Activated CD4-positive, CD25-positive, alpha-beta regulatory T cell (primary cell): ENCODE measurements at places on chromosomes 11 and 22.

GRCh38 chr11:12890476-12890875, 118.6 kb upstream of the RASSF10 start:
- no peak for DNase-seq

DNA sequence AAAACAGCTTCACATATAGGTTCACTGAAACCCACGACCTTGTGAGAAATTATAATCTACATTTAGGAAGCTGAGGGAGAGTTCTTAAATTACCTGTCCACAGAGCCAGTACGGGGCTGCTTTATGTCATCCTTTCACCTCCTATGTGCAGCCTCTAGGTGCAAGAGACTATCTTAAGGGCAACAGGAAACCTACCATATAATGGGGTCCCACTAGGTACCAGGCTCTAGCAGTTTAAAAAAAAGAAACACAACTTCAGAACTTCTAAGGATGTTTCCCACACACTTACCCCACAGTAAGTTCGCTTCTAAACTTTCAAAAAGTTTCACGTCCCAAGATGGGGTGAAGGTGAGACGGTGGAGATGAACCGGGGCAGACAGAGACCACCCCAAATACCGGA, 573 bp downstream of the STK33 start:
- no peak for DNase-seq

DNA sequence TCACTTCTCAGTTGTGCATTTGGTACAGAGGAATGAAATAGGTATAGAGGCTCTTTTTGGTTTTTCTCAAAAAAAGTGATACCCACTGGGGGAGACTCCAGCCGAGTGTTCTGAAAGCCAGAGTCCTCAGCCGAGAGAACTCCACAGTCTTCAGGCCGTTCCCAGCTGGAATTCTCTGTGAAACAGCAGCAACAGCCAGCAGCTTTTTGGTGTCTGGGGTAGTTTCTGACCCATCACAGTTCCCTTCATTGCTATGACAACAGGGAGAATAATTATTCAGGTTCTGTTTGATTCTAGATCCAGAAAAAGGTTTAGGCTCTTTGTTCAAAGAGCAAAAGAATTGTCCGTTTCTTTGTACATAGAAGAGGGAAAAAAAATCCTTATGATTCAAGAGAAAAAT, 84.6 kb downstream of the C22orf31 start:
- no peak for DNase-seq

DNA sequence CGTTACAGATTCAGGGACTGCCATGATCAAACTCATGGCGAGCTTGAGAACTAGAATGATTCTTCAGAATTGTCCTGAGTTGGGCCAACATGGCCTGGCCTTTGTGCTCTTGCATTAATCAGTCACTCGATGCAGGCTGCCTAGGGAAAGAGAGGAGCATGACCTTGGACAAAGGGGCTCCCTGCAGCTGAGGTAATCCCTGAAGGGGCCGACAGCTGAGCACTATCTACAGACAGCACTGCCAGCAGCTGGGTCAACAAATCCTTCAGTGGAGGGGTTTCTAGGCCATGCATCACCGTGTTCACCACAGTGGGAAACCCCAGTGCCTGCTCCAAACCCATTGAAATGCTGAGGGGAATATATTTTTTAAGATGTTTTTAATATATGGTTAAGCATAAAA, 159.5 kb upstream of the POU2AF2 start:
- DNase-seq: no peak

- no peak for DNase-seq
These were observed 53.2 kb downstream of the ALX4 start for GRCh38 chr11:44256673-44257291.

DNA sequence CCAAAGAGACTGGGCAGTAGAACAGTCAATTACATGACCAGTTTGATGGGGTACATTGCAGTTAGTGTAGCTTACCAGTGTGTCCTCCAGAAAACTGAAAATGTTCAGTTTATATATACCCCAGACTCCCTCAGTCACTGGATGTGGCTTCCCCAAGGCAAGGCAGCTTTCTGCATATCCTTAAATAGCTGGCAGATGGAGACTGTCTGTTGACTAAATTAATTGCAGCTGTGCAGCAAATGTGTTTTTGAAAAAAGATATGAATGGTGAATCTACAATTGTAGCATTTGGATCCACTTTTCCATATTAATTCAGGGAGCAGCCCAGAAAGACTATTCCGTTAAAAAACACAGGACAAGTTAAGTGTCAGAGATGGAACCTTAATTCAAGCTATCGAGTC, 565.1 kb upstream of the CCDC179 start:
- DNase-seq: no peak

GRCh38 chr22:35971456-35972119, 57.0 kb downstream of the RBFOX2 start:
- DNase-seq: no peak

DNA sequence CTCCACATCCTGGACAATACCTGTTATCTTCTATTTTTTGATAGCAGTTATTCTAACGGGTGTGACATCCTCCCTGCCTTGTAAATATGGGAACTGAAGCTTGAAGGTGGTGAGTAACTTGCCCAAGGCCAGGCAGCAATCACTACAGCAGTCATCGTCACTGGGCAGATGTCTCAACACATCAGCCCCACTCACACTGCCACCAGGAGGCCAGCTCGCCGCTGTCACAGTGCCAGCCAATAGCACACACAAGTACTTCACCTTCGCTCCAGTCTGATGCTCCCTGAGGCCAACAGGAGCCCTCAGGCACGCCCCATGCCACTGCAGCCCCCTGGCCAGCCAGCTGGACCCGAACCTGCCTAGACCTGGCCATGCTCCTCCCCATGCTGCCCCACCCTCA, 4.9 kb upstream of the TTLL1 start:
- DNase-seq: no peak

- DNase-seq: no peak
These were observed 6.4 kb downstream of the CLMP start for GRCh38 chr11:123188508-123189165.

DNA sequence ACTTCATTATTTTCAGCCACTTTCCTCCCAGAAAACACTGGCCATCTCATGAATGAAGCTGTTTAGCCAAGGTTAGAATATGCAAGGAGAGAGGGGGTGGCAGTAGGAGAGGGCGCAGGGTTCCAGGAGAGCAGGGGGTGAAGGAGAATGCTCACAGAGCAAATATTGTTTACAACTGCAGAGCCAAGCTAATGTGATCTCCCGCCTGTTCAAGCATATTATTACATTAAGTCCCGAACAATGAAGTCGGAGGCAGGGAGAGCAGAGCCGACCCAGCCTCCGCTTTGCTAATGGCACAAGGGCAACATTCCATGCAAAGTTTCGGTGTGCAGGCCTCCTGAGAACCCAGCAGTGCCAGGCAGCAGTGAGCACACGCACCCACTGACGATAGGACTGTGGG, 80.1 kb downstream of the MICAL3 start:
- no peak for DNase-seq

GRCh38 chr11:16856022-16856471, 117.6 kb downstream of the C11orf58 start:
- no peak for DNase-seq

- DNase-seq: no peak
These were observed 106.9 kb upstream of the NAV2 start for GRCh38 chr11:19605520-19606371.

DNA sequence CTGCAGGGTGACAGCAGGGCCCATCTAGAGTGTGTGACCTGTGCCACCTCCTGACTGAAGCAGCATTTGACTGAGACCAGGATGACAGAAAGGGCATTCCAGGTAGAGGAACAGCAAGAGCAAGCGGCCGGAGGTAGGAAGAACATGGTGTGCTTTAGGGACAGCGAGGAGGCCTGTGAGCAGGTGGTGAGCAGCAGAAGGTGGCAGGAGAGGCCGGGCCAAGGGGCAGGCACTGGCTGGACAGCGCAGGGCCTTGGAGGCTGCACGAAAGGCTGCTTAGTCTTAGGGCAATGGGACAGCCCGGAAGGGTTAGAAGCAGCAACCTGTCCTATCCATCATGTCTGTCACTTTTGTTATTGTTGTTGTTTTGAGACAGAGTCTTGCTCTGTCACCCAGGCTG, 17.6 kb upstream of the LRRC32 start:
- DNase-seq: no peak

DNA sequence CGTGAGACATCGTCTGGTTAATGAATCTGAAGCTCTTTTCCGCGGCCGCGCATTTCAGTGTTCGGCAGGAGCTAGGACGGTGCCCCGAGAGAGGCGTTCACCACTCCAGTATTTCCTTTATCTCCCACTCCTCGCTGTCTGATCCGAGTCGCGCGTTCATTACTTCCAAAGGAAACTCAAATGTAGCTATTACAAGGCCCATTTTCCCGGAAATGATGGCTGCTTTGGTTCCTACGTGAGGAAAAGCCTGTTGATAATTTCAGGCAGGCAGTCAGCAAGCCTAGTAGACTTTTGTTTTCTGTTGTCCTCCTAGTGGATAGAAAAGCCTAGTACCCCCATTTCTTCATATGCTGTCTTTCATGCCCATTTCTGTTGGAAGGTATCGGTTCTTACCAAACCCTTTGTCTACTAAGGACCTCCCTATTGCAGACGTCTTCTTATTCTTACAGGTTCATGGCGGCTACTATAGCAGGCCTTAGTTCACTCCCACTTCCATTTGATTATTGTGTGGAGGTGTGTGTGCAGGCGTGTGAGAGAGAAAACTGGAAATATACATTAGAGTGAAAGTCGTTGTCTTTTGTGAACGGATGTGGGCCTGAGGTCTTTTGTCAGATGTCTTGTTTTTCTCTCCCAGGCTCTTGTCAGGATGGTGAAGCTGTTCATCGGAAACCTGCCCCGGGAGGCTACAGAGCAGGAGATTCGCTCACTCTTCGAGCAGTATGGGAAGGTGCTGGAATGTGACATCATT, 737 bp downstream of the RBM4 start:
- DNase-seq: peak; percentile 40

GRCh38 chr11:24697522-24698111, 200.8 kb downstream of the LUZP2 start:
- DNase-seq: no peak

DNA sequence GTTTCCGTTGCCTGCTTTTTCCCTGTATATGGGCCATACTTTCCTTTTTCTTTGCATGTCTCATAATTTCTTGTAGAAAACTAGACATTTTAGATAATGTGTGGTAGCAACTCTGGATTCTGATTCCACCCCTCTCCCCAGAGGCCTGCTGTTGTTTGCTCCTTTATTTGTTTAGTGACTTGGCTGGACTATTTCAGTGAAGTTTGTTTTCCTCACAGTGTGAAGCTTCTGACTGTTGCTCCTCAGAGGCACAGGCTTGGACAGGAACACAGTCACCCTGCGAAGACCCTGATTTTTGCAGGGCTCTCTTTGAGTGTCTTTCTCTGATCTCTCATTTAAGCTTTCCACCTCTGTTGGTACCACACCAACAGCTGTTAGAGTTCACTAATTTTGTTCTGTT, 72.5 kb downstream of the SWAP70 start:
- DNase-seq: no peak

- DNase-seq: no peak
These were observed 3.8 kb upstream of the CPT1A start for GRCh38 chr11:68845351-68846002.

GRCh38 chr22:40535189-40535512, 101.4 kb downstream of the MRTFA start:
- no peak for DNase-seq

GRCh38 chr11:128862908-128863660, 4.0 kb downstream of the KCNJ1 start:
- DNase-seq: no peak

GRCh38 chr22:48563118-48563965, 1264.3 kb downstream of the BRD1 start:
- DNase-seq: no peak

- no peak for DNase-seq
These were observed 117.4 kb downstream of the SGSM3 start for GRCh38 chr22:40487663-40488249.

DNA sequence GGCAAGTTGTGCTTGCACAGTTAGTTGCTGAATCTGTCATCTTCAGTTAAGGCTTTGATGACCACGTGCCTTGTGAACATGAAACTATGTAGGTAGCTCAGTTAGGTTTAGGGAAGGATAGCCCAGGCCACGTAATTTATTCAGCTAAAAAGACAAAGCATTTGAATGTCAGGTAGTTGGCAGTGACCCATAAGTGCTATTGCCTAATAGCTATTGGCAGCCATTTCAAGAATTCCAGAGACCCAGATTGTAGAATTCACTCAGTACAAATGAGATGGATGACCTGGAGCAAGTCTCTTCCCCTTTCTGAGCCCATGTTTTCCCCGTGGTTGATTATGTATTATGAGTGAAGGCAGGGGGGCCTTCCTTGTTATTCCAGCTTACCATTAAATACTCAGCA, 265.3 kb upstream of the ANO5 start:
- DNase-seq: no peak

DNA sequence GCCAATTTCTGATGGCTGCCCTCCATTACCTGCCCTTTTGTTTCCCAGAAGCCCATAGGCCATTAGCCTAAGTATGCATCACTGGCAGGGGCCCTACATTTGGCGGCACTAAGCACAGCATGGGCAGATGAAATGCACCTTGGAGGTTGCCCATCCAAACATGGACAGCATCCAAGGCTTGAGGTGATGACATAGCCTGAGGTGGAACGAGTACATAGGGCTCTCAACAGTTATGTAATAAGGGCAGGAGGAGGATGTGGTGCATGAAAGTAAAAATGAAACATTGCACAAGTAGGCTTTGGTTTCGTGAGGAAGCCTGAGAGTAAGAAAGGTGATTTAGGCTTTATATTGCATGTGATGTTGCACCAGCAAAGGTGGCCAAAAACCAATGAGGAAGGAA, 148.1 kb downstream of the FAM76B start:
- no peak for DNase-seq

- DNase-seq: no peak
These were observed 47.7 kb downstream of the SLC22A9 start for GRCh38 chr11:63417174-63417852.

DNA sequence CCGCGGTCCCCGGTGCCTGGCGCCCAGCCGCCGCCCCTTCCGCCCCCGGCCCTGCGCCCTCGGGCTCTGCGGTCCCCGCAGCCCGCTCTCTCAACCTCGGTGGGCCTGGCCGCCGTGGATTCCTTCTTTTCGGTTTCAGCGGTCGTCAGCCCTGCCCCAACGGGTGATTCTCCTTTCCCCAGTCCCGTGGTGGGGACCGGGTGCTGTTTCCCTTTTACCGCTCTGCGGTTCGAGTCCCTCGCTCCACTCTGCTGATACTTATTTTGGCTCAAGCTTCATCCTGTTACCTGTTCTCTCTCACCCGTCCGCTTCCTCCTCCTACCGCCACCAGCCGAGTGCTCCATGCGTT, 494 bp downstream of the ZDHHC5 start:
- DNase-seq: no peak

- no peak for DNase-seq
These were observed 6.8 kb downstream of the TRPM5 start for GRCh38 chr11:2437516-2437915.

DNA sequence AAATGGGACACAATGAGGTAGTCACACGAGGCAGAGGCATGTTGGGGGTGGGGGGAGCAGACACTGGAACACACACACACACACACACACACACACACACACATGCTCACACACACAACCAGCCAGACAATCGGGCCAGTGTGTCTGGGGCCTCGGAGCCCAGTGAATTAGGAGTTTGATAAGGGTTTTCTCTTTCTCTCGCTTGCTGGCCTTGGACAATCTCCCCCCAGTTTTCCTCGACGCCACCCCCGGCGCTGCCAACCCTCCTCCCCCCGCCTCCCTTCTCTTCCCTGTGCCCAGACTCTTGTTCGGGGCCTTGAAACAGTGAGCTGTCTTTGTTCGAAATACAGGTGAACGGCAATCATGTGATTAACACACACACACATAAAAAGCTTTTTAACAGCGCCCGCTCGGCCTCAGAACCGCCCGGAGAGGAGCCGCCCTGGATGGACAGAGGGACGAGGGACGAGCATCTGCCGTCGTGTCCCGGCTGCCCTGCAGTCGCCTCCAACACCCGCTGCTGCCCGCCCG, 1.5 kb upstream of the SOX10 start:
- no peak for DNase-seq

GRCh38 chr11:26851291-26851690, 129.4 kb upstream of the SLC5A12 start:
- no peak for DNase-seq
